ENCODE measurements at places on chromosomes 12 and 14.

DNA sequence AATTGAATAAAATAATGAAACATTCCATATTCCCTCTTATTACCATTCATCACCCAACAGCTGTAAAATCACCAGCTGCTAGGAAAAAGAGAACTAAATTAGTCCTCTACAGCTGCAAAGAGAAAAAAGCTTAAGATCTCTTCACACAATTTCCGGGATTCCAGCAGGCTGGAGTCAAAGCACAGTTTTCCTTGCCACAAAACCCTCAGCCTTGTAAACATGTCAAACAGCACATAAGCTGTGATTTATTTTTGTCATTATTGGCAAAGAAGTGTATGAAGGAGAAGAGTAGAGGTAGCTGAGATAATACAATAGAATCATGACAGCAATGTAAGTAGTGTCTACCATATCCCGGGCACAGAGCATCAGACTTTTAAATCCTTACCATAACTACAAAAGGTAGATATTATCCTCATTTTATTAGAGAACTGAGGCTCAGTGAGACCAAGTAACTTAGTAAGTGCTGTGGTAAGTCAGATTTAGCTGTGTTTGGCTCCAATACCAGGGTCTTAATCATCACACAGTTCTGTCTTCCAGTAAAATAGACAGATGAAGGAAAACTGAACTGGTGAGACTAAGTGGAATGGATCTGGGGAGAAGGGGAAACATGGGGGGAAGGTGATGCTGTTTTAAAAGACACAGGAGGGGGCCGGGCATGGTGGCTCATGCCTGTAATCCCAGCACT, 57.3 kb downstream of the NTN4 start:
- DNase-seq, result no peak

DNA sequence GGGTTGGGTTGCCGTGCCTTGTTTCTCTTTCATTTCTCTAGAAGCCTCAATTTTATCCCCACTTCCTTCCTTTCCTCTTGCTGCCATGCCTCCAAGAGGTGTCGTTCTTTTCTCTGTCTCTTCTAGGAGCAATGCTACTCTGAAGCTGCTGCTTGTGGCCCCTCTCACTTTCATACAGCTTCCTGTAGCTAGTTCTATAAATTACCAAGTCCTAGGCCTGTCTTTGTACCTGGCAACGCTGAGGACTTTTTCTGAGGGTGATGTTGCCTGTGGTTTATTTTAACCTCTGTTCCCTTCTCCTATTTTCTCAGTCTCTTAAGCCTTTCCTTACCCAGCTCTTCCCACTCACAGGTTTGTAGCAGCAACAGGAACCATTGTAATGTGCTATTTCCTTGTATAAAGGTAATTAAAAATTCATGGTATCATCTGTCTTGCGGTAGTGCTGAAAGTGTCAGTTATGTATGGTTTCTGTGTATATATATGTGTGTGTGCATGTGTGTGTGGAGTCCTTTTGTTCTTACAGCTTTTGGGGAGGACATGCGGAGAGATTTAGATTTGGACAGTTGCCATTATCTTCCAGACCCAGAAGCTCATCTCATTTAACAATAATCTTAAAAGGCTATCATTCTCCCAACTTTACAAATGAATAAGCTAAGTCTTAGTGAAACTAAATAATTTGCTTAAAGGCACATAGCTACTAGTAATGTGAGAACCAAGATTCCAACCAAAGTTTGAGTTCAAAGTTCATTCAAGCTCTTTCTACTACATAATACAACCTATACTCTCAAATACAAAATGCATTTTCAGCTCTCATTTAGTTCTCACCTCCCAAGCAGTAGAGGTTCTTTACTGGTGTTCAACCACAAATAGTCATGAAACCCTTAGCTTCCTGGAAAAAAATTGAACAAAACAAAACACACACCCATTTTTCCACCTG, 43.8 kb downstream of the DDHD1 start:
- no peak for DNase-seq

GRCh38 chr14:70472253-70473159, 20.5 kb downstream of the ADAM21 start:
- no peak for DNase-seq

GRCh38 chr14:89702073-89702875, 252.3 kb downstream of the EFCAB11 start:
- DNase-seq, result no peak

DNA sequence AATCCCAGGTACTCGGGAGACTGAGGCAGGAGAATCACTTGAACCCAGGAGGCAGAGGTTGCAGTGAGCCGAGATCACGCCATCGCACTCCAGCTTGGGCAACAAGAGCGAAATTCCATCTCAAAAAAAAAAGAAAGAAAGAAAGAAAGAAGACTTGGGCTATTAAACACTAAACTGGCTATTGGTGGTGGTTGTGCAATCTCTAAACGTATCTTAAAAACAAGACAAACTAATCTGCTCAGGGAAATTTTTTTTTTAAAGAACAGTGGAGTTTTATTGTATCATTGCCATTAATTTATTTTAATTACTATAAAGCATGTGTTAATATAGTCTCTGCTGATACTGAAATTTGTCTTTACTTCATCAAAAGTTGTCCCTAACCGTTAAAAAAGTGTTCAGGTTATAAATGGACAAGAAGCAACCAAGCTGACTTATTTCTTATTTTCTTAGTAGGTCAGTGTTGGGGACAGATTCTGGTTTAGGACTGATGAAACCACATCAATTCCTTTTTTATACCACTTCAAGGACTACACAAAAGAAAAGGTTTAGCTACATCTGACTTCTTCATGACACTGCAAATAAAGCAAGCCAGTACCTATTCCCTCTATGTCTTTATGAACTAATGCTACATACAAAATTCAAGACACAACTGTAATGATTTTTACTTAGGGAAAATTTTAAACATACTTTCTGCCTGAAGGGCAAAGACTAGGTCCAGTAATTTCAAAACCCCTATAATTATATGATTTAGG, 68.7 kb upstream of the KRAS start:
- no peak for DNase-seq

GRCh38 chr12:6211421-6211869, 11.2 kb downstream of the CD9 start:
- no peak for DNase-seq

DNA sequence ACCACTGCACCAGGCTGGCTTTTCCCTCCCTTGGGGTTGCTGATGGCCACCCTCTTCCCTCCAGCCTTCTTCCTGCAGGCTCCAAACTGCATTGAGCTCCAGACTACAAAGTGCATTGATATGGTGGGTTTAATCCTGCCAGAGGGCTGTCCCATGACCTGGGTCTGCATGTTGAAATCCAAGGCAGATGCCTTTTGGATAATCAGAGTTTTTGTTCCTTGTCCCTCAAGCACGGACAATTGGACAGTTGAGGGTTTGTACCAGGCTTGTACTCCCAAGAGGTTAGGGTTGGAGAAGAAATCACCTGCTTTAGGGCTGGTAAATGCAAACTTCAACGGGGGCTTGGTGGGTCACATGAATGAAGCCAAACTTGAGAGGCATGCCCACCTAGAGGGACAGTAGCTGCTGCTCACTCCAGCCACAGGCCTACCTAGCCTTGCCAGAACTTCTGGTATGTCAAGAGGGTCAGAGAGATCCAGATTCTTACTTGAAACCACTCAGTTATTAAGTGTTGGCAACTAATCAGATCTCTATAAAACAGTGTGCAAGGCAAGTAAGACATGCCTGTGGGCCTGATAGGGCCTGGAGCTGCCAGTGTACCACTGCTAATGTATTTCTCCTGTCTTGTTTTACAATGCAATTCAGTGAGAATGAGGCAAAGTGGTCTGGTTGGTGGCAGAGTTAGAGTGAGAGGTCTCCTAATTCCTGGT, 21.7 kb upstream of the KRT83 start:
- no peak for DNase-seq

GRCh38 chr14:82244791-82245190, 711.1 kb upstream of the SEL1L start:
- DNase-seq, result no peak

GRCh38 chr14:90630171-90630806, 185.9 kb downstream of the TTC7B start:
- no peak for DNase-seq

- no peak for DNase-seq
These were observed 10.5 kb downstream of the C12orf75 start for GRCh38 chr12:105341010-105341409.

DNA sequence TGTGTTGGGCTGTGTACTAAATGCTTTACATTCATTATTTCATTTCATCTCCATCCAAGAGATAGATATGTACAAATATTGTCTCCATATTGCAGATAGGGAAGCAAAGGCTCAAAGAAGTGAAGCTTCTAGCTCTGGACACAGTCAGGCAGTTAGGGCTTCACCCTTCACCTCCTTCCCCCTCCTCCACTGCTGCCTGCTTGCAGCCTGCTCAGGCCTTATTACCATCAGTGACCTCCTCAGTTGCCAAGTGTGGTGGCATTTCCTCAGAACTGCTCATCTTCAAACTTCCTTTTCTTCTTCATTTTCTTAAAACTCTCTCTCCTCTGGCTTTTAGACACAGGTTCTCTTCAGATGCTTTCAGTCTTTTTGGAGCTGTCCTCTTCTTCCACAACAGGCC, 4.7 kb upstream of the GPATCH2L start:
- DNase-seq, result no peak

- no peak for DNase-seq
These were observed 174.8 kb upstream of the AVPR1A start for GRCh38 chr12:63325757-63326156.
